ENCODE measurements at places on chromosomes 5 and 9.
A peak's percentile ranks its signal among the peaks of the same experiment; 100 is the strongest.

- DNase-seq = no peak
Measured at GRCh38 chr5:961711-962240, 46.8 kb upstream of the NKD2 start.

- no peak for DNase-seq
Measured at GRCh38 chr9:12797037-12797436, 22.2 kb downstream of the LURAP1L start.

DNA sequence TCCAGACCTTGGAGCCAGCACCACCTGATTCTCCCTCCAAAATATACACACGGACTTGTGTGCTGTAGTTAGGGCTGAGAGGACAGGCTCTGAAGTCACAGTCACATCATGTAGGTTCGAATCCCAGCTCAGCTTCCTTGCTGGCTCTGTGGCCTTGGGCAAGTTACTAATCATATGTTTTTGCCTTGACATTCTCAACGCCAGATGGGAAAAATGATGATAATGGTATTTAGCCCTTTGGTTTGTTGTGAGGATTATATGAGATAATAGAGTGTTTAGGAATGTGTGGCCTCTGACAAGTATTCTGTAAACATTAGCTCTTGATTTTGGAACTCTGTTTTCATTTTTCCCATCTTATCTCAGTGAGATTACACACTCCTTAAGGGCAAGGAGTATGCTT lies 72.5 kb downstream of the PLAC8L1 start:
- no peak for DNase-seq

GRCh38 chr9:136273244-136273865 lies 27.7 kb upstream of the QSOX2 start:
- DNase-seq = no peak

GRCh38 chr9:131121346-131121745 lies 4.0 kb upstream of the NUP214 start:
- DNase-seq = no peak

GRCh38 chr5:41776435-41776834 lies 93.8 kb downstream of the OXCT1 start:
- no peak for DNase-seq

GRCh38 chr9:89388084-89388867 lies 70.0 kb downstream of the SECISBP2 start:
- peak; percentile 62 for DNase-seq

DNA sequence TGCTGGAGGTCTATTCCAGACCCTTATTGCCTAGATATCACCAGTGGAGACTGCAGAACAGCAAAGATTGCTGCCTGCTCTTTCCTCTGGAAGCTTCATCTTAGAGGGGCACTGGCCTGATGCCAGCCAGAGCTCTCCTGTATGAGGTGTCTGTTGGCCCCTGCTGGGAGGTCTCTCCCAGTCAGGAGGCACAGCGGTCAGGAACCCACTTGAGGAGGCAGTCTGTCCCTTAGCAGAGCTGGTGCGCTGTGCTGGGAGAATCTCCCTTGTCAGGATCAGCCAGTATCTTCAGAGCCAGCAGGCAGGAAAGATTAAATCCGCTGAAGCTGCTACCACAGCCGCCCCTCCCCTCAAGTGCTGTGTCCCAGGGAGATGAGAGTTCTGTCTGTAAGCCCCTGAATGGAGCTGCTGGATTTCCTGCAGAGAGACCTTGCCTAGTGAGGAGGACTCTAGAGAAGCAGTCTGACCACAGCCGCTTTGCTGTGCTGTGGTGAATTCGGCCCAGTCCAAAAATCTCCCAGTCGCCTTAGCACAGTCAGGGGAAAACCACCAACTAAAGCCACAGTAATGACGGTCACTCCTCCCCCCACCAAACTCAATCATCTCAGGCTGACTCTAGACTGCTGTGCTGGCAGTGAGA lies 124.1 kb downstream of the JAKMIP2 start:
- DNase-seq = no peak

DNA sequence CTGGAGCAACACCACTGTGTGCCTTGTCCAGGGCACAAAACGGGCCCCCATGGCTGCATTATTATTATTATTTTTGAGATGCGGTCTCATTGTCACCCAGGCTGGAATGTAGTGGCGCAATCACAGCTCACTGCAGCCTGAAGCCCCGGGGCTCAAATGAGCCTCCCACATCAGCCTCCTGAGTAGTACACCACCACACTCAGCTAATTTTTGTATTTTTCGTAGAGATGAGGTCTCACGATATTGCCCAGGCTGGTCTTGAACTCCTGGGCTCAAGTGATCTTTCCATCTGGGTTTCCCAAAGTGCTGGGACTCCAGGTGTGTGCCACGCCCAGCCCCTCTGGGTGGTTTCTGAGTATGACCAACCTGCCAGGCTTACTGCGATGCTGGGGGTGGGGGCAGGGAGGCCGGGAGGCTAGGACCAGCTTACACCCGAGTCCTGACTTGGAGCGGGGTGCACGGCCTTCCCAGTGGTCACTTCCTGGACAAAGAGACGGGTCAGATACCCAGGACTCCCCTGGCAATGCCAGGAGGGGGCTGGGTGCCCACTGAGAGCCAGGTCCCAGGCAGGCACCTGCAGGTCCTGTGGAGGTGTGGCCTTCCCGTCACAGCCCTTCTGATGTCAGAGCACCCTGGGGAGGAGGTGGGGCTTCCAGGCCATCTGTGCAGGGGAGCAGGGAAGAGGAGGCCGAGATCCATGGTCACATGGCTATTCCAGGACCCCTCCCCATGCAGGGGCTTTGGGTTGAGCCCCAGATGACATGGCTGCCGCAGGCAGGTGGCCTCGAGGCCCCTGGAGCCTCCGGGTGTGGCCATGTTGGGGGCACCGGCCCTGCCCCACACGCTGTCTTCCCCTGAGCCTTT lies 8.3 kb upstream of the NRARP start:
- no peak for DNase-seq

DNA sequence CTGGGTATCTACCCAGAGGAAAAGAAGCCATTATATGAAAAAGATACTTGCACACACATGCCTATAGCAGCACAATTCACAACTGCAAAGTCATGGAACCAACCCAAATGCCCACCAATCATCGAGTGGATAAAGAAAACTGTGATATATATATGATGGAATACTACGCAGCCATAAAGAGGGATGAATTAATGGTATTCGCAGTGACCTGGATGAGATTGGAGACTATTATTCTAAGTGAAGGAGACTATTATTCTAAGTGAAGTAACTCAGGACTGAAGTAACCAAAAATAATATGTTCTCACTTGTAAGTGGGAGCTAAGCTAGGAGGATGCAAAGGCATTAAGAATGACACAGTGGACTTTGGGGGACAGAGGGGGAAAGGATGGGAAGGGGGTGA lies 30.0 kb upstream of the GABBR2 start:
- no peak for DNase-seq

GRCh38 chr5:19910136-19910535 lies 77.9 kb downstream of the CDH18 start:
- DNase-seq = no peak

GRCh38 chr5:15957124-15957523 lies 222.5 kb downstream of the MARCHF11 start:
- no peak for DNase-seq

DNA sequence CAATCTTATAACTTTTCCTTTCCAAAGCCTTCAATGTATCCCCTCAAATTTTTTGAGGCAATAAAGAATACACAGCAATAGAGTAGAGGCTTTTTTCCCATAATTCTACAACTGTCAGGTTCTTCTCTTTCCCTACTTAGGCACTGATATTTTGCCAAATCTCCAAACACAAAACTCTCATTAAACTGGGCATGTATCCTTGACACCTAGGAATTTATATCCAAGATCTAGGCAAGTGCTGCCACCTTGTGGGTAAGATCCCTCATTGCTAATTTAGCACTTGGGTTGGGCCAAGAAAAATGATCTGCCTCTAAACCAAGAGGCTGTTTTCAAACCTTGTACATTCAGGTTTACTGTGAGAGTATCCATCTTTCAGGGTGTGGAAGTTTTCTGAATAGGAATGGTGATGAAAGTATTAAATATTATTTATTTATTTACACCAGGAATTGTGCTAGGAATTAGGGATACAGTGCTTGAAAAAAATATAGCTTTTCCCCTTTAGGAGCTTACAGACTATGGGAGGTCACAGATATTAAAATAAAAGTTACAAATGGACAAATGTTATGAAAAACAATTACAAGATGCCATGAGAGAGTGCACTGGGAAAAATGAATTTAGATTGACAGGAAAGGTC lies 17.6 kb downstream of the TSTD2 start:
- DNase-seq = peak; percentile 41

- no peak for DNase-seq
Measured at GRCh38 chr5:15350614-15351013, 149.4 kb upstream of the FBXL7 start.

GRCh38 chr5:128815201-128815600 lies 150.1 kb upstream of the SLC27A6 start:
- no peak for DNase-seq

- DNase-seq = peak; percentile 62
Measured at GRCh38 chr9:93682155-93682968, 106.0 kb downstream of the PHF2 start.

DNA sequence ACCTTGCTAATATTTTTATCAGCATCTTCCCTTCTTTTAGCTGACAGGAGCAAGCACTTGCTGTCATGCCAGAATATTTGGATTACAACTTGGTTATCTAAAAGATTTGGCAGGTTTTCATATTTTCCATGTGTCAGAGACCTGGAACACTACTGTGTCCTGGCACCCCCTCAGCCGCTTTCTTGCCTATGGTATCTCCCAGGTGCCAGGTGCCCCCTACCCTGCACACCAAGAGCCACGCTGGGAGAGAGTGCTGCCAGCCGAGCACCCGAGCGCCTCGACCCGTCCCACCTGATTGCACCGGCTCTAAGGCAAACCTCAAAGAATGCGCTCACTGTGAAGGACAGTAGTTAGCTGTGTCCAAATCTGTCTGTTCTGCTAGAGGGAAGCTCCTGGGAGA lies 84.8 kb downstream of the GTF3C4 start:
- no peak for DNase-seq

DNA sequence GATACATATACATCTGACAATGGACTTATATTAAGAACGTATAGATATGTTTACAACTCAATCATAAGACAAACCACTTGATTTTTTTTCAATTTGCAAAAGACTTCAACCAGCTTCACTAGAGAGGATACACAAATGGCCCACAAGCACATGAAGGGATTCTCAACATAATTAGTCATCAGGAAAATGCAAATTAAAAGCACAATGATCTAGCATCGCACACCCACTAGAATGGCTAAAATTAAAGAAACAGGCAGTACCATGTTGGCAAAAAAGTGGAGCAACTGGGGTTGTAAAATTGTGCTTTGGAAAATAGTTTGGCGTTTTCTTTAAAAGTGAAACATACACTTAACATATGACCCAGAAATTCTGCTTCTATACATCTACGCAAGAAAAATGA lies 80.0 kb upstream of the TRIO start:
- DNase-seq = no peak

GRCh38 chr9:78238046-78239038 lies 2.5 kb downstream of the CEP78 start:
- DNase-seq = no peak

DNA sequence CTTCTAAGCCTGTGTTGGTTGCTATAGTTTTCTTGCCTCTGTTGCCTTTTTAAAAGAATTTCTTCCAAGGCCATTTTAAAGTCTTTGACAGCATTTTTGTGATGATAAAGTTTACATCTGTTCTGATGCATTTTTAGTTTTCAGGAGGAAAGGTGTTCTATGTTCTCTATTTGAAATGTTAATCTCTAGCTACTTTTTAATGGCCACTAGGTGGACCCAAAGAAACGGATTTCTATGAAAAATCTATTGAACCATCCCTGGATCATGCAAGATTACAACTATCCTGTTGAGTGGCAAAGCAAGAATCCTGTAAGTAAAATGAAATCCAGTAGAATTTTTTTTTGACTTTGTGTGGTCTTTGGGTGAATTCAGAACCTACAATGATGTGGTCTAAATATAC lies 60.2 kb downstream of the MELK start:
- no peak for DNase-seq

- no peak for DNase-seq
Measured at GRCh38 chr5:110038297-110038997, 348.7 kb downstream of the MAN2A1 start.

GRCh38 chr5:124121198-124121597 lies 609.2 kb downstream of the CSNK1G3 start:
- no peak for DNase-seq

- no peak for DNase-seq
Measured at GRCh38 chr5:172561151-172561550, 79.9 kb upstream of the NEURL1B start.

- no peak for DNase-seq
Measured at GRCh38 chr9:96874201-96874785, 20.0 kb upstream of the ZNF782 start.

GRCh38 chr9:88936132-88936531 lies 55.1 kb upstream of the S1PR3 start:
- DNase-seq = no peak

- no peak for DNase-seq
Measured at GRCh38 chr5:121009058-121009457, 545.0 kb downstream of the PRR16 start.

GRCh38 chr9:121169094-121169601 lies 32.5 kb downstream of the RAB14 start:
- no peak for DNase-seq

DNA sequence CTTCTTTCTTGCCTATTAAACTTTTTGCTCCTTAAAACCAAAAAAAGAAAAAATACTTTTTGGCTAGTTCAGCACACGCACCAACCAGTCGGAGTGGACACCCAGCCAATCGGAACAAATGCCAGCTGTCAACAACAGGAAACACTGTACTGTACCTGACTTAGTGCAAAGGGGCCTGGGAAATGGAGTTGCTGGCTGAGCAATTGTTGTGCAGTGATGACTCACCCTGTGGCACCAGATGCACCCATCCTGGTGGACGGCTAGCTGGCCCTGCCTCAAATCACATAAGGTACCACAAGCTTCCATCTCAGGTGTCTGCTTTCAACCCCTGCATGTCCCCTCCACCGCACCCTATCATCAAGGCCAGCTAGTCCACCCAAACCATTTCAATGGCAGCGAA lies 20.9 kb downstream of the FOXE1 start:
- no peak for DNase-seq

GRCh38 chr5:140555747-140556312 lies 1.4 kb downstream of the SRA1 start:
- no peak for DNase-seq

DNA sequence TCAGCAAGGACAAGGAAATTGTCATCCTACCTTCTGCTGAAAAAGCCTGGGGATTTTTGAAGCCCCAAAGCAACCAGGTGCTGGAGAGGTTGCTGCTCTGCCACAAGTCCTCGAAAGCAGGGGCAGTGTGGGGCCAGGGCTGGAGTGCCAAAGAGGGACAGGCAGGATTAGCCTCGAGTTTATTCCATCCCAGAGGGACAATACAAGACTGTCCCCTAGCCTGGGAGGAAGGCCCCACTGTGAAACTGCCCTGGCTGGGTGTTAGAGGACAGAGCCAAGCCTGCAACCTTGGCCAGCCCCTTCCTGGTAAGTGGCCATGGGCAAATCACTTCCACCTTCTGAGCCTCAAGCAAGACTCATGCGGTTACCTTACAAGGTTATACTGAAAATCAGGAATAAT lies 55.1 kb downstream of the WHRN start:
- DNase-seq = no peak

Data from breast epithelium (tissue), 4 donors.